ENCODE measurements at places on chromosomes 2 and 18. TPM values are rescaled to one million over a fixed set of nuclear protein-coding genes. Genes with fewer than 3 reads are reported as not detected.

DNA sequence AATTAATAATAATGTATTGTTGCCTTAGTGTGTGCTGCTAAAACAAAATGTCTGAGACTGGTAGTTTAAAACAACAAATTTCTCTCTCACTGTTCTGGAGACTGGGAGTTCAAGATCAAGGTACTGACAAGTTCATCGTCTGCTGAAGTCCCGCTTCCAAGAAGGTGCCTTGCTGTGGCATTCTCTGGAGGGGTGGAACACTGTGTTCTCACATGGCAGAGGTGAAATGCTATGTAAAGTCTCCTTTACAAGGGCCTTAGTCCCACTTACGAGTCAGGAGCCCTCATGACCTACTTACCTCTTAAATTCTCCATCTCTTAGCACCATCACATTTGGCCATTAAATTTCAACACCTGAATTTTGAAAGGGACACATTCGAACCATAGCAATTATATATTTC is 299.2 kb upstream of the RBMS1 start:
- DNase-seq: no peak

- no peak for DNase-seq
Measured at GRCh38 chr2:155310589-155310988, 612.1 kb downstream of the KCNJ3 start.

Gene EVX2
- not detected for total RNA-seq

DNA sequence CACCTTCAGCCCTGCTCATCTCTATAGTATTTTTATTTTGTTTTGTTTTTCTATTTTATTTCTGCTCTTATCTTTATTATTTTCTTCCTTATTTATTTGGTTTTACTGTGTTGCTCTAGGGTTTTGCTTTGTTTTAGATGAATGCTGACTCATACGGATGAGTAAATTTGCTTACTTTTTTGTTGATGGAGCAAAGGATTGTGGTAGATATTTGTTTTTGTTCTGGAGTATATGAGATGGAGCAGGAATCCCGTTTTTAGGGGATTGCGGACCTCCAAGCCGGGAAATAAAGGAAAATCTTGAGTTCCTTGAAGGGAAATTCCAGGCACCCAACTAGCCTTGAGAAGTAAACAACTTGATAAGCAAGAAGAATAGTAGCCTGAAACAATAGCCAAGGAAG is 15.3 kb upstream of the COLEC12 start:
- no peak for DNase-seq

Measured in left ventricle myocardium superior (tissue), 1 donor.